ENCODE measurements at places on chromosomes 6 and 20.

DNA sequence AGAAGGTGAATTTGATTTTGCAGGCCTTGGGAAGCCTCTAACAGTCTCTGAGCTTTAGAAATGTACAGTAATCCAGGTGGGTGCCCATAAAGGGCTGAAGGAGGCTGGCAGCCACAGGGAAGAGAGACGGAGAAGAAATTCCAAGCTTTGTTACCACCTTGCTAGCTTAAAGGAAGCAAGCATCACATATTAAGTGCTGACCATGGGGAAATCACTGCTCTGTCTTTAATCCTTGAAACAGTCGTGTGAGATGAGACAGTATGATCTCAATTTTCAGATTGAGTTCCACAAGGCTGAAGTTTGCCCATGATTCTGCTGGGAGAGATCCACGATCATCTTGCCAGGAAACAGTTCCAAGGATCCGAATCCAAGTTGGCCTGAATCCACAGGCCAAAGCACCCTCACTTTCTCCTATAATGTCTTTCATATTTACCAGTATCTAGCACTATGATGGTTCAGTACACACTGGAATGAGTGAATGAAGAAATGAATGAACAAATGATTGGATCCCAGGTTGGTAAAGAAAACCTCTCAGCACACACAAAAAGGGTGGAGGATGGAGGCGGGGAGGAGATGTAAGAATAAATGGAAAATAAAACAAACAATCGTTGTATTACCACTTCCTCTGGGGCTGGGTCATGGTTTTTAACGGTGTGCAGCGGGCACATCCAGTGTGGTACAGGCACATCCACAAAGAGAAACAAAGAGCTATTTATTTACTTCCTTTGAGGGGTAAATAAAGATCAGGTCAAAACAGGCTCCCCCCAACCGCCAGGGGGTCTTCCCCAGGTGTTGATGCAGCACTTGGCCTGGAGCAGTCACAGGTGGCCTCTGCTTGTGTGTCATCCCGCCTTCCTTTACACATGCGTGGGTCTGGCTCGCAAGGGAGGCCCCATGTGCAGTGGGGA lies 28.2 kb upstream of the TAF8 start:
- no peak for DNase-seq

GRCh38 chr20:15634102-15634501 lies 939.1 kb downstream of the KIF16B start:
- no peak for DNase-seq

DNA sequence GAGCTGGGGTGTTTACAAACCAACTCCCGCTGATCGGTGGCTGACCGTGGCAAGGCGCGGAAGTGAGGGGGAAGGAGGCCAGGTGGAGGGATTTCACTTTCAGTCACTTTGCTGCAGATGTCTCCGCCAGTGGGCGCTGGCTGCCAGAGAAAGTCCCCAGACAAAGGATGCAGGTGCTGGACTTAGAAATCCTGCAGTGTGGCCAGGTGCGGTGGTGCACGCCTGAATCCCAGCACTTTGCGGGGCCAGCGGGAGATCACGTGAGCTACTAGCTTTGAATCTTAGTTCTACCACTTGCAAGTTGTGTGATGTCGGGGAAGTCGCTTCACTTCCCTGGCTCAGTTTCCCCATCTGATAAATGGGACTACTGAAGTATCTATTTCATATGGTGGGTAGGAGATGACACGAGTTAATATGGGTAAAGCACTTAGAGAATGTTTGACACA lies 180.4 kb downstream of the ZNF217 start:
- no peak for DNase-seq

DNA sequence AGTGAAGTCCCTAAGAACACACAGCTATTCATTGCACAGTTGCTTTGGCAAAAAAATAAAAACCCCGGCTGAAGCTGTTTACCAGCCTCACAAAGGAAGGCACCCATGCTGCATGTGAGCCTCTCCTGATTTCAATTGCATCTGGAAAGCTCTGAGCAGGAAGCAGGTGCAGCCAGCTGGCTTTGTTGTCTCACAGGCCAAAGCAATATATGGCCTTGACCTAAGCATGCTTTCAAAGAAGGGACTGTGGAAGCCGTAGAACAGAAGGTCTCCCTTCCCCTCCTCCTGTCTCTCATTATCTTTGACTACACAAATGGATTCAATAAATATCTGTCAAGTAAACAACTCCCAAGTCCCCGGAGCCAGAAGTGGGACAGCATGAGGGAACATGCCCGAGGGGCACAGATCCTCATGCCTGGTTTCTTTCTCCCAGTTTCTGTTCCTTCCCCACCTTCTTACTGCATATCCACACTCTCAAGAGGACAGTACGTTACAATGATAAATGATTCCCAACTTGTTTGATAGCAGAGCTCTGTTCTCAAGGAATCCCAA lies 57.2 kb upstream of the PCSK2 start:
- DNase-seq, result no peak

DNA sequence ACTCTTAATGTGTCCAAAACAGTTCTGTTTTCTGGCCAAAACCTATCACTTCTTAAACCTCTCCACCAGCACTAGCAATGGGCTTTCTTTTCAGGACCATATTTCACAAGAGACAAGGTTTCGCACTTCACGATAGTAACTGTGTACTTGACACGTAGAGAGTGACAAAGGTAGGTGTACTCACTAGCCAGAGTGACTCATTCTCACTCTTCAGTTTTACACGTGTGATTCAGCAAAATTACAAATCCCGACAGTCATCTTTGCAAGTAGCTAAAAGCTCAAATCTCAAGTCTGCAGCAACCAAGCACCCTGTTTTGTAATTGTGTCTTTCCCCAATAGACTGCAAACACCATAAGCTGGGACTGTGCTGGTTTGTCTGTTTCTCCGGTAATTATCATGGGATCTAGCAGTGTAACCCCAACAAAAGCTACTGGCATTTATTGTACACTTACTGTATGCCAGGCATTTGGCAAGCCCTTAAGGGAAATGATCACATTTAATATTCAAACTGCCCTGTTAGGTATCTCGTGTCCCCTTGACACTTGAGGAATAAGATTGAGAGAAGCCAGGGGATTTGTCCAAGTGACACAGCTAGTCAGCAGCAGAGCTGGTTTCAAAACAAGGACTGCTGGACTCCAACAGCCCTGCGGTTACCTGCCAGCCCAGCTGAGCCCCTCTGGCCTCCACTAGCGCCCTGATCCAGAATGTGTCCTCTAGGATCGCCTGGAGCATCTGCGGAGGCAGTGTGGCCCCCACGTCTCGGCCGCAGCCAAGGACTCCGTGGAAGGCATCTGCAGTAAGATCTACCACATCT lies 9.9 kb downstream of the PCIF1 start:
- DNase-seq, result no peak
